T-helper 9 cell (primary cell): ENCODE measurements at places on chromosomes 11 and 22.

GRCh38 chr22:43928468-43928867, 4.9 kb downstream of the PNPLA3 start:
- DNase-seq: no peak

- DNase-seq: no peak
Measured at GRCh38 chr22:30824096-30824495, 129.4 kb downstream of the OSBP2 start.

- DNase-seq: no peak
Measured at GRCh38 chr11:65642014-65642671, 4.2 kb downstream of the SIPA1 start.

DNA sequence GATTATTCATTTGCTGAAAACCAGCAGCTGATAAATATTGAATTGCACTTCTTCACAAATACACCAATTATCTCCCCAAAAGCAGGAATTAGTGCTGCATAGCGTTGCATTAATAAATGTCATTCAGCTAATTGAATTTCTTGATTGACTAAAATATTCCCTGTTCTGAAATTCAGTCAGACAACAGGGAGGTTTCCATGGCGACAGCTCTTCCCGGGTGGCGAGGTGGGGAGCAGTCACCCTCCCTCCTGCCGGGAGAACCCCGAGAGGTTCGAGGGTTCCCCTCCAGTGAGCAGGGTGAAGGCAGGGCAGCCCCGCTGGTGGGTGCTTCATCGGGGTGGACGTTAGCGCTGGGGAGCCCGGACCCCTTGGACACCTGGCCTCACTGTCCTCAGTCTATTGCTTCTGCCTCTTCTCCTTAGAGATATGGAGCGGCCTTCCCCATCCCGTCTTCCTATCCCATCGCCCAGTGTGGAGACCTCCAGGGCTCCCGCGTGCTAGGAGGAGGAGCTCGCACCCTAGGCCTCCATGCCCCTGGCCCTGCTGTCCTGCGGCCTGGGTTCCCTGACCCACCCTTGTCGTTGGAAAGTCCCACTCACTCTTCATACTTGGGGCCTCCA, 983.5 kb downstream of the BRD1 start:
- no peak for DNase-seq

GRCh38 chr11:119335655-119336543, 1.6 kb downstream of the RNF26 start:
- no peak for DNase-seq

DNA sequence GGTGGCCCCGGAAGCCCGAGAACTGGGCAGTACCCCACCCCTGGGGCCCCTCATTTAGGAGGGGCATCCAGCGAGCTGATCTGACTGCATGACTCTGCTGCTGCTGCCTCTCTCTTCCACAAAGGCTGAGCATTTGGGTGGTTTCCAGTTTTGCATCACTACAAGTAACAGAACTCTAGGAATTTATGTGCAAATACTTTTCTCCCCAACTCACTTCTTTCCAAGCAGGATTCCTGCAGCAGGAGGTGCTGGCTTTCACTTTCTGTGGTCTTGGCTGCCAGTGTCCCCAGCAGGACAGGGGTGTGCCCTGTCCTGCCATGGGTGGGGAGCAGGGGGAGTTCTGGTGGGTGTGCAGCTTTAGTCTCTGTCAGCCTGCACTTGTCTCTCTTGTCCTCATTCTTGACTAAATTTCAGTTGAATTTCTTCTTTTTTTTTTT, 21.2 kb downstream of the UPB1 start:
- no peak for DNase-seq

DNA sequence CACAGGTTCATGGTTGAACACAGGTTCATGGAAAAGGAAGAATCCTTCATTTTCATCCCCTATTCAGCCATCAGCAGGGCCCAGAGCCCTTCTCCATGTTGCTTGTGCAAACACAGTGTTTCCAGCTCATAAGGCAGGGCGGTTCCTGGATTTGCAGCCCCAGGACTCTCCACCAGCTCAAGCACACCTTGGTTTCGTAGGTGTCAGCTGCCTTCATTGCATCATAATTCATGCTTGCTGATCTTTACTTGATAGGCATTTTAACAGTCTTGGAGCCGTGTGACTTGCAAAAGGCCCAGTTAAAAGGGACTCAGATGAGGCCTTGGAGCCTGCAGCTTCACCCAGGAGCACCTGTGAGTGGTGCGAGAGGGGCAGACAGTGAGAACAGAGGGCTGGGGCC, 318.1 kb upstream of the B3GAT1 start:
- DNase-seq: no peak

GRCh38 chr11:114130115-114130576, 70.6 kb downstream of the ZBTB16 start:
- no peak for DNase-seq

DNA sequence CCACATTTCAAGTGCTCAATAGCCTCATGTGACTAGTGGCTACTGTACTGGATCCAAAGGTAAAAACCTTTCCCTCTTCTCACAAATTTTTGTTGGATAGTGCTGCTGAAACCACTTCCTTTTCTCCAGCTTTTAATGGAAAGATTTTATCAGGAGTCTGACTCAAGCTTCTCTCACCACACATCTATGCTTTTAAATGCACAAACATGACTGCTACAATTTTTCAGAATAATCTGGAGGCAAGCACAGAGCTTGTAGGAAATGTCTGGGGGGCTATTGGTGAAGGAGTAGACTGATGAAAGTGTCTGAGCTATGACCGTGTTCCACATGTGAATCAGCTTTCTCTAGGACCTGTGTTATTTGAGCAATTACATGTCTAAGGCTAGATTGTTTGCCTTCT, 101.1 kb upstream of the FAT3 start:
- no peak for DNase-seq
